Stimulated activated naive CD8-positive, alpha-beta T cell treated with anti-CD3 and anti-CD28 coated beads, Interleukin-15, amount 100 ng/mL, for 72 hours (primary cell): ENCODE measurements at places on chromosomes 7 and 10.

DNA sequence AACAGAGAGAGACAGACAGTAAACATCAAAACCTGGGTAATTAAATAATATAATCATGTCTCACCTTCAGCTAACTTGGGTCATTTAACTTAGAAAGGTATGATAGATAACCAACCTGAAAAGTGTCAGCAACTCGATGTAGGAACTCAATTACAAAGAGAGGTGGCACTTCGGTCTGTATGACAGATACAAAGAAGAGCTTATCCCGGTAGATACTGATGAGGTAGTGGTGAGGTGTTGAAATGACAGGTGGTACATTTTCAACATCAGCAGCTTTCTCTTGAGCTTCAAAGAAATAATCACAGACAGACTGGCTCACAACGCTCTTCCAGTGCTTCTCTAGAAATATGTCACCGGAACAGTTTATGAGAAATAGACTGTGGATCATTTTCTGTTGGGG, 12.6 kb downstream of the AP3M1 start:
- DNase-seq = no peak

DNA sequence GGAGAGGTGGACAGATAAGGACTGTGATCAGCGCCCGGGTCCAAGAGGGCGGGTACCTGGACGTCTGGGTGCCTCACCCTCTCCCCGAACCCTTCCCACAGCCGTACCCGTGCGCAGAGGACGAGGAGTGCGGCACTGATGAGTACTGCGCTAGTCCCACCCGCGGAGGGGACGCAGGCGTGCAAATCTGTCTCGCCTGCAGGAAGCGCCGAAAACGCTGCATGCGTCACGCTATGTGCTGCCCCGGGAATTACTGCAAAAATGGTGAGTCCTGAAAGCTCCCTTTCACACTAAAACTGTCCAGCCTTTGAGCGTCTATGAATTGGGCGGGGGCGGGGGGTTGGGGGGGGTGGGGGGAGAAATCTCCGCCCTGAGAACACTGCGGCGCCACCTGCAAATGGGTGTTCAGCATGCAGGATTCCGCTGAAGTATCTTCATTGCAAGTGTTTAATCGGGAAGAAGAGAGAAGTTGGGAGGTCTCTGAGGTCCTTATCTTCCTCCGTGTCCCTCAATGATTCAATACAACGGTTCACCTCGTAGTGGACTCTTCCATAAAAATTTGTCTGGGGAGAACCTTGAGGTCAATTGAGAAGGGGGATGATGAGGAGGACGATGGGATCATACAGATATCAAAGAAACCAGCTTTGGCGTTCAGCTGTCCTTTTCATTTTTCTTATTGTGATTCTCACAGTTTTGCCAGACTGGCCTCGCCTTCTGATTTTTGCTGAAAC, 906 bp downstream of the DKK1 start:
- DNase-seq = no peak

- DNase-seq = no peak
Observed at GRCh38 chr10:14774797-14775196, at the start of gene FAM107B. FAM107B (minus strand) TSS chr10:14774897; CDS start chr10:14774663, 234 bp downstream.

DNA sequence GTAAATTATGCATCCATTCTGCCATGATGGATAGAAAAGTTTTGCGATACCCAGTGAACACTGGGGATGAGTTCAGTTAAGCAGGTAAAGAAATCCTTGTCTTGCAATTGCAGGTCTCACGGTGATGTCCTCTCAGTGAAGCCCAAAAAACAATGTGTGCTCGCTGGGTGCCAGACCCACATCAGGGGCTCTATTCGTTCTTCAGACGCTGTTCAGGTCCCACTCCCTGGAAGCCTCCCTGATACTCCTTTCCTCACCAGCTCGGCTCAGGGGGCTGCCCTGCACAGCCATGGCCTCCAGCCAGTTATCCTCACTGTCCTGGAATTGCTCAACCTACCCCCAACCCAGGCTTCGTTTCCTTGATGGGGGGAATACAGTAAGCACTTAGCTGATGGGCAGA, 323.5 kb downstream of the ADARB2 start:
- DNase-seq = no peak

- no peak for DNase-seq
Observed at GRCh38 chr7:57868771-57869483, 418.9 kb downstream of the ZNF716 start.

GRCh38 chr10:121774404-121774803, 153.4 kb downstream of the ATE1 start:
- DNase-seq = no peak
